Fibroblast of skin of right biceps (primary cell): ENCODE measurements at places on chromosomes 11 and 22.
A peak's percentile ranks its signal among the peaks of the same experiment; 100 is the strongest.

DNA sequence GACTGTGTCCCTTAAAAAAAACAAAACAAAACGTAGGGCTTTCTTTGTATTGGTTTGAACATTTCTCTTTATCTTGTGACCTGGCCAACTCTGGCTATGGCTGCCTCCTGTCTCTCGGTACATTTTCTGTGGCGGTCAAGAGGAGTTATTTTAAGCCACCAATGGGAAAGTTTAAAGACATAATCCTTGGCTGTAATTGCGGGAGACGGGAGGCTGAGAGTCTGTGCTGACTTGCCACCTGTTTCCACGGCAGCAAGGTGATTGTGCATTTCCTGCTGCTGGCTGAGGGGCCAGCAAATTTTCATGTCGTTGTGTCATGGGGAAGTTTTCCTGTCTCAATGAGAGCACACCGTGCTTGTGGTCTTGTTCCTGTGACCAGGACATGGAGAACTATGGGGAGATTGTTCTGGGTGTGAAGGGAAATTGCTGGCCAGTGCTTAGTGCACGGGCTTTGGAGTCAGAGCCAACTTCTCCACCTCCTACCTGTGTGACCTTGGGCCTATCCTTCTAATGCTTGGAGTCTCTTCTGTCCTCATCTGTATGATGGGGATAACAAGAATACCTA, 11.0 kb downstream of the PTPRJ start:
- DNase-seq, result no peak

DNA sequence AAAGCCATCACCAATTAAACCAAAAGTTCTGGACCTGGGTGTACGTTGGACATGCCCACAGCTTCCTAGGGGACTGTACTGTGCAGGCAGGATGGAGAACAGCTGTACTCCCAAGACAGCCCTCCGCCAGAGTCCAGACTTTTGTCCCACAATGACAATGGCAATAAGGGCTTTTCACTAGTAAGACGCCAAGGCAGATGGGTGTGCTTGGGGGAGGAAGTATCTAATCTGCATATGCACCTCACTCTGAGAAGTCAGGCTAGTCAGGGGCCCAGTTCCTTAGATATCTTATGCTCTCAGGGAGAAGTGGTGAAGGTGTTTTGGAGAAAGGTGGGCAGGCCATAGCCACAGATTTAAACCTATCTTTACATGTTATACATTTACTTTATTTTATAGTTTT, 85.1 kb upstream of the USP47 start:
- no peak for DNase-seq

DNA sequence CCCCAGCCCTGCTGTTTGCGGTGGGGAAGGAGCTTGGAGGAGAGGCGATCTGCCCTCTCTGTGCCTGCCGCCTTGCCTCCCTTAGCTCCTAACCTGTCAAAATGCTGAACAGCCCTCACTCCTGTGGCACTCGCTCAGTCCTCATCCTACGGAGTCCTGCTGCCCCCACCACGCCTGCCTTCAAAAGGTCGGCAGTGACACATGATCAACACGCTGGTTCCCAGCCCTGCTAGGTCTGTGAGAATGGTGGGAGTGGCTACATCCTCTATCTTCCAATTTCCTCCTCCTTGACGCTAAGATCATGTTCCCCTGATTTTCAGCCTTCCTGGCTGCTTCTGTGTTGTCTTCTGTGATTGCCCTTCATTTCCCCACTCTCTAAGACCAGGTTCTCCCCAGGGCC, 120.2 kb upstream of the TBCEL start:
- no peak for DNase-seq

DNA sequence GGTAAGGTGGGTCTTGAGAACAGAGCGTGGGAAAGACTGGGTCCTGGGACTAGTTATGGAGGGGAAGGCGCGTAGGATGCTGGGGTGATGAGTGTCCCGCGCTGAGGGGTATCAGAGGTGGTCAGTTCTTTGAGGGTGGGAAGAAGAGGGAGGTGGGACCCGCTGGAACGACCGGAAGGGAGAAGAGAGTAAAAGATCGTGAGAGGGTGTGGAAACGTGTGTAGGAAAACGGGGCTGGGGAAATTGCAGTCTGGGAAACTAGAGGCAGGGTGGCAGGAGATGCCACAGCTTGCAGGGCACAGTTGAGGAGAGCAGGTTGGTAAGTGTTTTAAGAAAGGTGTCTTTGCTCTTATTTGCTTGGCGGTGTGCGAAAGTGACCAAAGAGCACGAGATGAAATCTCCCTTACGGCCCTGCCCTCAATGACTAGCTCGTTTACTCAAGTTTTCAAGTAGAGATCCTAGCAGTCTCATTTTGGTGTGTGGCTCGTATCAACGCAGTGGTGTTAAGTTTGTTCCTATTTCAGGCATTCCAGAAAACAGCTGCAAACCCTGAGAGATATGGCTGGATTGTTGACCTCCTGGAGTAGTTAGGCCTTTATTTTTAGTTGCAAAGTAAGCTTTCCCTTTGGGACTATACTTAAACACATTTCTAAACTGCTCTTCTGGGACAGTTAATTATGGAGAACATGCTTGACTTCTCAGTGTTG, 615 bp downstream of the STT3A start:
- DNase-seq, result peak; percentile 53

DNA sequence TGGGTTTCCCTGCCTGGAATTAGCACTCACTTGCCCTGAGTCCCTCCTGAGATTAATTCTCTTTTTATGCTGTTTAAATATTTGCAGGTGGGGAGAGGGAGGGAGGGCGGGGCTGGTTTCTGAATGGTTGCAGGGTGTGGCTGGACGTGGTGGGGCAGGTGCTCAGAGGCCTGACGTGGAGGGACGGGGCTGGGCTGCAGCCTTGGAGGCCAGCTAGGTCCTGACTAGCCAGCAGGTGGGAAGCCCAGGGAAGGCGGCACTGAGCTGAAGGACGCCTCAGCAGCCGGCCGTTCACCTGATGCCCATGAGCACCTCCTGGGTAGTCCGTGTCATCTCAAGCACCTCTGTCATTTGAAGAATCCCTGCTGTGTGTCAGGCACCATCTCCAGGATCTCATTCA, 21.3 kb downstream of the SGSM1 start:
- no peak for DNase-seq

GRCh38 chr11:44711787-44712608, 14.8 kb upstream of the TSPAN18 start:
- DNase-seq, result no peak

DNA sequence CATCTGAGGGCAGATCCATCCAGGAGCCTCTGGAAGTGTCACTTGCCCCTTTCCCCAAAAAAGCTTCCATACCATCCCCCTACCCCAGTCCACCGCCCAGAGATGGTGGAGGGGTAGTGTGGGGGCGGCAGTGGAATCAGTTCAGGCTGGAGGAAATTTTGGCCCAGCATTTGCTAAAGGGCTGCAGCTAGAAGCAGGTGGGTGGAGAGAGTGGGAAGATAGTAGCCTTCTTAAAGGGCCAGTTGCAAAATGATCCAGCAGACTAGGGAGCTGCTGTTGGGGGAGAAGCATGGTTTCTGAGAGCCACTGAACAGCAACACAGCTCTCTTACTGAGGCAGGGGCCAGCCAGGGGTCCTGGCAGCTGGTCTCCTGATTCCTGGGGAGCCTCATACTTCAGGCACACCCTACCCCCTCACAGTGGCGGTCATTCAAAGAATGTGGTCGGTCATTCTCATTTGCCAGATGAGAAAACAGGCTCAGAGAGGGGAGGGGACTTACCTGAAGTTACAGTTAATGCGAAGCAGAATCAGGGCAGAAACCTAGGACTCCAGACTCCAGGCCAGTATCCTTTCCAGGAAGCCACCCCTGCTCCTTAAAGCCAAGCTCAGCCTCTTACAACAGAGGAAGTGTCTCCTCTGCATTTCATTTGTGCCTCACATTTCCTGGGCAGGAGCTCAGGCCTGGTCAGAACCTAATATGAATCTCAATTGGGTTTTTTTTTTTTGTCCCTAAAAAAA, 5.4 kb downstream of the SEC14L2 start:
- no peak for DNase-seq

GRCh38 chr11:45045683-45046471, 95.2 kb upstream of the TP53I11 start:
- DNase-seq, result peak; percentile 36

DNA sequence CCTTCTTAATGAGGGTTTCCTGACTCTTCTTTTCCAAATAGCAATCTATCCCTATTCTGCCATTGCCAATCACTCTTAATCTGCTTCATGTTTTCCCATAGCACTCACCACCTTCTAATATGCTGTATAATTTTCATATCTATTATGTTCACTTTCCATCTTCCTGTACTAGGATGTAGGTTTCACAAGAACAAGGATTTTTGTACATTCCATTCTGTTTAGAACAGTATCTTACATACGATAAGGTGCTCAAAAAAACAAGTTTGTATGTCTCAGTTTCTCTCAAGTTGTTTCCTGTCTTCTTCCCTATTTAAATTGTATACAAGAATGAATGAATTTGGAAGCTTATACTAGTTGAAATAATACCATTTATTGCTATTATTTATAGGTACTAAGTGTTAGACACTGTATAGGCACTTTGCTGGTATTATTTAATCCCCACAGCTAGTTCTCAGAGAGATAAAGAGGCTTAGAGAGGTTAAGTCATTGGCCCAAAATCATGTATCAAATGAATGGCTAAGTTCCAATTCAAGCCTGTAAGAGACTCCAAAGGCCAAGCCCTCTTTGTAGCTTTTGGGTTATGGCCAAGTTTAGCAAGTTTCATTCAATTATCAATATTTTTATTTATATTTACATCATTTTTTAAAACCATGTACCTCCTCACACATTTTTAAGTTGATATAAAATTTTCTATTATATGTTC, 134.7 kb downstream of the PAX6 start:
- no peak for DNase-seq

DNA sequence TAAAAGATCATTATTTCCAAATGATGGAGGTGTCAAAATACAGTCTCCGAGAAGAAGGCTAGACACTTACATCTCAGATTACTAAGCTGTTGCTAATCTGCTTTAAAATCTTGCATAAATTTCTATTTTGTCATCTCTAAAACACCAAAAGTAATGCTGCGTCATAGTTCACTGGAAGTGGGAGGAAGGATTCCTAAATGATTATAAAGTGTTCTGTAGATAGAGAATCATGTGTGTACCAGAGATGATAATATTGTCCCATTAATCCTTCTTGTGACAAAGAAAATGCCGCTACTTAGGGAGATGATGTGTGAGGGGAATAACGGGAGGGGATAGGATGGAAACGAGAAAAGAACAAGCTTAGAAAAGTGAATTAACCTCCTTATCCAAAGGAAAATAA, 268.6 kb downstream of the JRKL start:
- no peak for DNase-seq

DNA sequence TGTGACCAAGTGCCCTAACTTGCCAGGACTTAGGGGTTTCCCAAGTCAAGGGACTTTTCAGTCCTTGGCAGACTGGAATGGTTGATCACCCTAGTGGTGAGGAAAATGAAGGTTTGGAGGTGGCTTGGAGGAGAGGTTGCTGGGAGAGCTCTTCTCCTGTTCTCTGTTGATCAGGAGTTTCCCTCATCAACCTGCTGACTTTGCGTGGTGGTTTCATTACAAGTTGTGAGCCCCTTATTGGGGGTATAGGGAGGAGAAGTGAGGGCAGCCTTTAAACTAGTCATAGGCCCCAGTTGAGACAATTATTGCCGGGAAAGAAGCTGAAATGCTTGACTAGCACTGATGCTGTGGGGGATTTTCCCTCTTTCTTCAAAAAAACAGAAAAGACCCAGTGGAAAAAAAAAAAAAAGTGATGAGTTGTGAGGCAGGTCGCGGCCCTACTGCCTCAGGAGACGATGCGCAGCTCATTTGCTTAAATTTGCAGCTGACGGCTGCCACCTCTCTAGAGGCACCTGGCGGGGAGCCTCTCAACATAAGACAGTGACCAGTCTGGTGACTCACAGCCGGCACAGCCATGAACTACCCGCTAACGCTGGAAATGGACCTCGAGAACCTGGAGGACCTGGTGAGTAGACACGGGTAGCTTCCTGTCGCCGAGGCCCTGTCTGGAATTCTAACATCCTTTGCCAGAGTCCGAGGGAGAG, at the start of gene CXCR5:
Gene CXCR5 (plus strand): TSS at position 525 of the 704 bp plus-strand sequence. CDS start 50 bp downstream, at position 575.
- DNase-seq, result peak; percentile 51

- DNase-seq, result no peak
Measured at GRCh38 chr11:91303749-91304148, 920.9 kb upstream of the FAT3 start.

DNA sequence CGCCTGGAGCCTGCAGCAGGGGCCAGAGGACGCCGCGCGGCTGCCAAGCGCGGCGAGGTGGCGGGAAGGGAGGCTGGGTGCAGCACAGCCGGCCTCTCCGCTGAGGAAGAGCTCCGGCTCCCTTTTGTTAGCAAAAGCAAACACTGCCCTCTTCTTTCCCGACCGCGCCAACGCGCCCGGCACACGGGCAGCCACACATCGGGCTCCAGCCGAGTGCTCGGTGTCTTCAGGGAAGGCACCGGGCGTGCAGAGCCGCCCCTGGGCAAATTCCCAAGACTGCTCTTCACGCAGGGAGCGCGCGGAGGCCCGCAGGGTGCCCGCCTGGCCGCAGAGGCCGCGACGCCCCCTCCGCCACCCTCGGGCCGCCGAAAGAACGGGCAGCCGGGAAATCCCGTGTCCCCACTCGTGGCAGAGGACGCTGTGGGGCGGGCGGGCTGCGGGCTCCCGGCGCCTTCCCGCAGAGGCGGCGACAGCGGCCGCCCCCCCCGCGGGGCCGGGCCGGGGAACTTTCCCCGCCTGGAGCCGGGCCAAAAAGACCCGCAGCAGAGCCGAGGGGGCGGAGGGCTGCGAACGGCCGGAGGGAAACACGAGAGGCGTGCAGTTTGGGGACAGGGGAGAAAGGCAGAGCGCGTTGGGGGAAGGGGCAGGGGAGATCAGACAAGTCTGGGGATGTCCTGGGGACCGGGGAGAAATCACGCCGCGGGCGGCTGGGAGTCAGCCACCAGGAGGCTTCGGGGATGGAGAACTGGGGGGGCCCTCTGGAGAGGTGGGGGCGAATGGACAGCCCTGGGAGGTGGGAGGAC, 931 bp downstream of the CADM1 start:
- peak; percentile 79 for DNase-seq

- peak; percentile 34 for DNase-seq
Measured at GRCh38 chr11:19963697-19964387, 196.4 kb downstream of the DBX1 start.

DNA sequence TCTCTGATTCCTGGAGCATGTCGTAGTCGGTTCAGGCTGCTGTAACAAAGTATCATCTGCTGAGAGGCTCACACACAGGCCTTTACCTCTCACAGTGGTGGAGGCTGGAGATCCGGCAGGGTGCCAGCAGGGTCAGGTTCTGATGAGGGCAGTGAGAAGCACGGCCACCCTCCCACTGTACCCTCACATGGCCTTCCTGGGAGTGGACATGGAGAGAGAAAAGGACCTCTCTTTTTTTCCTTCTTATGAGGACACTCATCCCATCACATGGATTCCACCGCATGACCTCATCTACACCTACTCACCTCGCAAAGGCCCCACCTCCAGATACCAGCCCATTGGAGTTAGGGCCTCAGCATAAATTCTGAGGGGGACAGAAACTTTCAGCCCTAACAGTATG, 99.5 kb downstream of the BCR start:
- no peak for DNase-seq

GRCh38 chr11:46036009-46036408, 85.2 kb downstream of the PHF21A start:
- no peak for DNase-seq

GRCh38 chr22:45677063-45677462, 5.4 kb downstream of the ATXN10 start:
- DNase-seq, result no peak

- DNase-seq, result peak; percentile 46
Measured at GRCh38 chr11:117145393-117145761, 1.3 kb downstream of the PAFAH1B2 start.

- DNase-seq, result no peak
Measured at GRCh38 chr11:86219311-86220193, 25.0 kb upstream of the EED start.

GRCh38 chr22:44870021-44870420, 117.6 kb downstream of the ARHGAP8 start:
- peak; percentile 22 for DNase-seq
